ENCODE measurements at places on chromosomes 7 and 10. TPM values are rescaled to one million over a fixed set of nuclear protein-coding genes. Genes with fewer than 3 reads are reported as not detected.

DNA sequence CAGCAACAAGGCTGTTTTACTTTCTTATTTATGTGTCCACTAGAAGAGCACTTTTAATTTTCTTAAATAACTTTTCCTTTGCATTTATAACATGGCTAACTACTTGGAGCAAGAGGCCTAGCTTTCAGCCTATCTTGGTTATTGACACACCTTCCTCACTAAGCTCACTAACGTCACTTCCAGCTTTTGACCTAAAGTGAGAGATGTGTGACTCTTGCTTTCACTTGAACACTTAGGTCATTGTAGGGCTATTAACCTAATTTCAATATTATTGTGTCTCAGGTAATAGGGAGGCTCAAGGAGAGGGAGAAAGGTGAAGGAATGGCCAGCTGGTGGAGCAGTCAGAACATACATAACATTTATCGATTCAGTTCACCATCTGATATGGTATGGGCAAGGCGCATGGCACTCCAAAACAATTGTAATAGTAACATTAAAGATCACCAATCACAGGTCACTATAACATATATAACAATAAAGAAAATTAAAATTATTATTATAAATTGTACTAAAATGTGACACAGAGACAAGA is 95.0 kb upstream of the FAM20C start:
- no peak for DNase-seq

DNA sequence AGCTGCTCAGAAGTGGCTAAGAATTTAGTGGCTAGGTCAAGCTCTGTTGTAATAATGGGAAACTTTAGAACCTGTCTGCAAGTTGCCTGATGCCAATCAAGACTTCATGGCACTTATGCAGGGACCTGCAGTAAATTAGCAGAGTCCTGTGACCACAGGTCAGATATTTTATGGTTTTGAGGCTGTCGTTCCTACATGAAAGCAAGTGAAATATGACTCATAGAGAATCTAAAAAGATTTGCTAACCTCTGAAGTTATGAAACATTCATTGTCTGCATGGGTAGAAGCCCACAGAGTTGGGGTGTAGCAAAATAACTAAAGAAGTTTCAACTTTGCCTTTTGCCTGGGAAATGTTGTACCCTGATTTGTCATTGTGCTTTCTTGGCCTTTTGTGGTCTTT is 32.3 kb downstream of the SLC39A12 start:
- no peak for DNase-seq

- no peak for DNase-seq
Observed at GRCh38 chr10:117341061-117341460, 34.2 kb downstream of the PDZD8 start.

Gene GLI3
- 0.91 TPM for total RNA-seq

DNA sequence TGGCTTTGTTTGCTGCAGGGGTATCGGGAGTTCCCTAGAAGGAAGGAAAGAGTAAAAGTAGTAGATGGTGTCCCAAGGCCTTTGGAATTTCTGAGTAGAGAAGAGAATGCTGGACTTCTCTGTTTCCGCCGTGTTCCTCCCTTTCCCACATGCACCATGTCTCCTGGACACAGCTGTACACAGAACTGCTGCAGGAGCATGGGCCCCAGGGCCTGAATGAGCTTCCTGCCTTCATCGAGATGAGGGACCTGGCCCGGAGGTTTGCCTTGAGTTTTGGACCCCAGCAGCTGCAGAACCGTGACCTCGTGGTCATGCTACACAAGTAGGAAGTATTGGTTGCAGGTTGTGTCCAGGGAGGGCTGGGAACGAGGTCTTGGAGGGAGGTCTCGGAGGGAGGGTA is 15.3 kb upstream of the PVRIG start:
- DNase-seq = no peak

Gene GPR15LG
- not detected for total RNA-seq

DNA sequence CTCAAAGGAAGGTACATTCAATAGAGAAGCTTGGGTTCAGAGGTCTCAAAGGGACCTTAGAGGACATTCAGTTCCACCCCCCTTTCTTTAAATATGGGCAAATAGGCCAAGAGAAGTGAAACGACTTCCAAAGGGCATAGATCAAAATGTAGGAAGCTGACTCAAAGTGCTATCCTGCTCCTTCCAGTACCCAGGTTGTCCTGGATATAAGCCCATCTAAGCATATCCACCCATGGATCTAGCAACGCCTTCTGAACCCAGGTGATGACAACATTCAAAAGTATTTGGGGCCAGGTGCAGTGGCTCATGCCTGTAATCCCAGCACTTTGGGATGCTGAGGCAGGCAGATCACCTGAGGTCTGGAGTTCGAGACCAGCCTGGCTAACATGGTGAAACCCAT is 5.3 kb downstream of the ATXN7L1 start:
- no peak for DNase-seq

- no peak for DNase-seq
Observed at GRCh38 chr10:79436066-79436849, 9.2 kb downstream of the ZCCHC24 start.

GRCh38 chr7:40105879-40106473 is 28.4 kb downstream of the MPLKIP start:
- DNase-seq = no peak

Gene PARP12
- total RNA-seq = 21.4 TPM

DNA sequence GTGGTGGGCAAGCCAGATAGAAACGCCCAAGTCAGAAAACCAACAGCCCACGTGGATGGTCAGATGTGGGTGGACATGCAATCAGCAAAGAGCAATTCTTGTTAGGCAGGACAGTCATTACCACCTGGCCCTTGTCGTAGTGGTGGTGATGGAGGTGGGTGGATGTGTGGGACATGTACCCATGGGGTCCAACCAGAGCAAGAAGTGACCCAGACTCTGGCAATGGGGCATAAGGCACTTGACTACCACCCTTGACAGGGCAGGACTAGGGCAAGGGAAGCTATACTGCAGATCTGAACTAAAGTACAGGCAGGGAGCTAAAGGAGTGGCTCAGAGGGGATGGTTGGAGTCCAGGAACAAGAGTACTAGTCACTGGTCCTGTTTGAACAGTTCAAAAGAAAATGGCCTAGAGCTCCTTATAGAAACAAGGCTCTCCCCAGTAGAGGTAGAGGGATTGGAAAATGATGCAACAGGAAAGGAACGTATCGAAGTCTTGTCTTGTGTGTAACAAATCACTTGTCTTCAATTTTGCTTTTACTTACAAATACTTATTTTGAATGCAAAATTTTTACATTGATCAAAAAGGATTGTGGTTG is 17.6 kb downstream of the LMOD2 start:
- DNase-seq = no peak

Gene EFCAB10
- total RNA-seq = not detected

Gene GSAP
- total RNA-seq = 3.7 TPM

Gene ITIH5
- total RNA-seq = 16.3 TPM

Gene PIP
- total RNA-seq = not detected

Gene AMZ1
- total RNA-seq = not detected

GRCh38 chr7:38375453-38375852 is 102.0 kb upstream of the TARP start:
- DNase-seq = no peak

DNA sequence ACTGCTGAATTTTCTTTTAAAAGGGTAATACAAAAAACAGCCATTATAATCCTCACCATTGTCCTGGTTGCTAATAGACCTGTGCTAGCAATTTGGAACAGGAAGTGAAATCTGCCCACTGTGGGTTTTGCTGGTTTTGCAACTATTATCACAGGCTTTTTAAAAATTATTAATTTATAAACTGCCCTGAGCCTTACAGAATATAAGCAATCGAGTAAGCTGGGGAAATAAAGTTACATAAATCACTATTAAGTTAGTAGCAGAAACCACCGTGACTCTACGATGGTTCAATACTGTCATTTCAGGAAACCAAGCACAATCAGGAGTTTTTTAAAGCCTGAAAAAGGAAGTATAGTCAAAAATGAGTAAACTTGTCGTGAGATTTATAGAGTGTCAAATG is 62.3 kb downstream of the TMEM26 start:
- no peak for DNase-seq

Gene HMX2
- 0.61 TPM for total RNA-seq

Gene SEMA4G
- 0.42 TPM for total RNA-seq

DNA sequence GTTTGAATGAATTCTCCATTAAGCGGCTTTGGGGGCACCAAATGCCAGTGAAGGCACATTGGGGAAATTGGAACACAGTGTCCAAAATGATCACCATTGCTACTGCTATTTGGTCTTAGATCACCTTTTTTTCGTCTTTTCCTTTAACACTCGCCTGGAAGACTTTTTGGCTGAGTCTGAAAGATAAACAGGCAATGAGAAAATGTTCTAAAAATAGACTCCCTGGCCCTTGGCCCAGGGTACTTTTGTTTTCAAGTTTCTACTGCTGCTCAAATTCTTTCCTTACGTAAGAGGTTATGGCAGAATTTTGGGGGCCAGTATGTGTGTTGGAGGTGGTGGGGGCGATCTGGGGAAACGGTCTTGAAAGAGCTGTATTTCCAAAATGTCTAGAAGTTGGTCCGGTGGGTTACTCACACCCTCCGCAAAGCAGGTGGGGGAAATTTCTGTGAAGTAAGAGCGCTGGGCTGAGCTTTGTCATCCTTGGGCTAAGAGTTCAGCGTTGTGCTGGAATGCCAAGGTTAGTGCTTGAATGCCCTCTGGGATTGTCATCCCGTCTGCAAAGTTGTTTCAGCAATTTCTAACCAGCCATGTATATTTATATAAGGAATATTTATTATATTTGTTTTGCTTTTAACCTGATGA is 1.3 kb upstream of the ITPRIP start:
- DNase-seq = peak; percentile 52

Gene ITIH2
- total RNA-seq = not detected

GRCh38 chr10:24374134-24374915 is 165.4 kb downstream of the KIAA1217 start:
- no peak for DNase-seq

DNA sequence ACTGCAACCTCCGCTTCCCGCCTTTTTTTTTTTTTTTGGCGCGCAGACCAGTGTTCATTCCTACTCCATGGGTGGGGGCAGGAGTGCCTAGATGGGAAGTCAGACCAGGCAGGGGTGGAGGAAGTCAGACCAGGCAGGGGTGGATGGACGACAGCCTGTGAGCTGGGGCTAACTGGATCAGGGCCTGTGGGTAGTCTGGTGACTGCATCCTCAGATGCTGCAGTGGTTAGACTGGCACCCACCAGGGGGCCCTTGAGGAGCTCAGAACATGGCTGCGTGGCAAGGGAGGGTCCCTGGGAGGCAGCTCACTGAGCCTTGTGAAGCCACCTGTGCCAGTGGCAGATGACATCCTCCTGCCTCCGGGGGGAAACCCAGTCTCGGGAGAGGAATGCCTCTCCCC is 35.1 kb downstream of the RCC1L start:
- DNase-seq = no peak

DNA sequence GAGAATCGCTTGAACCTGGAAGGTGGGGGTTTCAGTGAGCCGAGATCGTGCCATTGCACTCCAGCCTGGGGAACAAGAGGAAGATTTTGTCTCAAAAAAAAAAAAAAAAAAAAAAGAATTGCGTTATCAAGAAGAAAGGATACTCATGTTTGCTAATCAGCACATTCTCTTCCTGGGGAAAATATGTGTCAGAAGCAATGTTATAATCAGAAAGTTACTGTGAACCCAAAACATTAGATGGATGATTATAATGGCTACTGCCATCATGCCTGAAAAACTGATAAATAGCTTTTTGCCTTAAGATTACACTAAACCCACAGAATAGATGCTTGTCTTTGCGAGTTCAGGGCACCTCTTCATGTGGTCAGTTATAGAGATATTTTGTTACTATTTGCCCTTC is 24.3 kb upstream of the GNAI1 start:
- no peak for DNase-seq

DNA sequence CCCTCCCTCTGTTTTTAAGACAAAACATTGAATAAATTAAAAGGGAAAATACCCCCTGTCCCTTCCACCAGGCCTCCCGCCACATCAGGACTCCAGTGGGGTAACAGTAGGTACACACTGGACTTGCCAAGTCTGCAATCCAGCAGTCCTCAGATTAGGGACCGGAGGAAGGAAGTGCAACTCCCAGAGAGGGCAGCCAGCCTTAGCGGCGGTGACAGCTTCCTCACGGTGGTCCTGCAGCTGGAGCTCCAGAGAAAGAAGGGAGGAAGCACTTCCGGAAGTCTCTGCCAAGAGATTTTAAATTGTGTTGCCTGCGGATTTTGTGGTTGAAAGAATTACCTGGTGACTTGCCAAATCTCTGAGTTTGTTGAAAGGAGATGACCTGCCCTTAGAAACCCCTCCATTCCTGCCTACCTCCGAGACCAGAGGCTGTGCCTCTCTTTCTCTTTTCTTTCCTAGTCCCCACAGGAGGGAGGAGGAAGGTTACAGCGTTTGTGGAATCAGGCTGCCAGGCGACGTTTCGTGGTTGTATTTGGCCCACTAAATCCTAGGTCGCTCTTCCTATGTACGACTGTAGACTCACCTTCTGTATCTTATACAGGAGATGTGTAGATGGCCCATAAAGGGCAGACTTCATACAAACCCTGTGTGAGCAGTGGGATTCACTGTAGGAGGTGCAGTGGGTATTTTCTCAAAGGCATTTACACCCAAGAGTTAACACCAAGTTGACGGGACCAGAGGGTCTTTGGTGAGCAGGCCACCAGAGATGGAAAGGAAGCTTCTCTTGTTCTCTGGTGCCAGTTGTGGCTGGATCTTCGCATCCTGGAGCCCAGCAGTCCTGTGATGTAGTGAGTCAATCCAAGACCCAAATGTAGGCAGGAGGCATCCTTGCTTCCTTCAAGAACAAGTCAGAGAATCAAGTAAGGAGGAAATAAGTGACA is 77.9 kb downstream of the INSIG1 start:
- no peak for DNase-seq

- no peak for DNase-seq
Observed at GRCh38 chr10:77348751-77349150, 288.9 kb downstream of the KCNMA1 start.

DNA sequence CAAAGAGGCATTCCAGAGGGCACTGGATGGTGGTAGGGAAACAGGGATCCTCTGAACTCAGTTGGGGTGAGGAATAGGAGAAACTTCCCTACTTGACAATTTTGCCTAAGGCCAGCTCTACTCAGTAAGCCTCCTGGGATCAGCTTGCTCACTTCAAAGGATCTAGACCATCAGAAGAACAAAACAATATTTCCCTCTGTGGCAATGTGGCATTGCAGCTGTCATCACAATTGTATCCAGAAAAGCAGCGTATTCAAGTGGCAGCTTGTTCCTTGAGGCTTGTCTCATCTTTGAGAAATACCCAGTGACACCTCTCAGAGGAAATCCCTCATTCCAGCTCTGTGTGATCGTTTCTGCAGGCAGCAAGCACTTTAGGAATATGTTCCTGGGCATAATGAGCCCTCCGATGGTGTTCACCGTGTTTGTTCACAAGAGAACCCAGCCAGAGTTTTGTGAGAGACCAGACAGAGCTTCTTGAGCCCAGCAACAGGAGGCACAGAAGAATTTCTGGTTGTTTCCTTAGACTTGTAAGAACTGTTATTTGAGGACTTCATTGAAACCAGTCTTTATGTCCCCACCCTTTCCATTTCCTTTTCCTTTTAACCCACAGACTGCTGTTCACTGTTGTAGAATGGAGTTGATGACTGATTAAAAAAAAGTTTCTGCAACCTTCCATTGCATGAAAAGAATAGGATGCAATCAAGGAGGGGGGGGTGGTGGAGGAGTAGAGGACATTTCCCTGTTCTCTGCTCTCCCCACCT is 747.3 kb downstream of the LRMDA start:
- no peak for DNase-seq

Gene VENTX
- total RNA-seq = not detected

GRCh38 chr7:28956608-28957063 is 1.5 kb downstream of the TRIL start:
- peak; percentile 42 for DNase-seq

Gene GIMAP8
- not detected for total RNA-seq

Data from SJSA1 (cell line).